ENCODE measurements at places on chromosomes 12 and 14. TPM values are rescaled to one million over a fixed set of nuclear protein-coding genes. Genes with fewer than 3 reads are reported as not detected.
A peak's percentile ranks its signal among the peaks of the same experiment; 100 is the strongest.

Gene FGF6
- not detected for total RNA-seq

Gene EIF2S3B
- total RNA-seq = 1.0 TPM

Gene FAM90A1
- not detected for total RNA-seq

Gene MANSC4
- not detected for total RNA-seq

Gene PLCZ1
- total RNA-seq = not detected

Gene ST8SIA1
- total RNA-seq = 8.6 TPM

Gene LMNTD1
- total RNA-seq = not detected

- no peaks in the 10 kb centered on the region for H3K27me3 ChIP-seq
- no peaks in the 10 kb centered on the region for H3K36me3 ChIP-seq
- no peak overlapping the region for H3K27ac ChIP-seq
- H3K4me3 ChIP-seq = no peak overlapping the region
Observed at GRCh38 chr14:77912754-77913556, 113.0 kb downstream of the ADCK1 start.

- peak overlapping the region; percentile 78 for H3K4me3 ChIP-seq
- H3K36me3 ChIP-seq = no peaks in the 10 kb centered on the region
- DNase-seq = no peak
- H3K4me1 ChIP-seq = no peaks in the 10 kb centered on the region
Observed at GRCh38 chr12:28191051-28192048, 1.1 kb downstream of the CCDC91 start.

DNA sequence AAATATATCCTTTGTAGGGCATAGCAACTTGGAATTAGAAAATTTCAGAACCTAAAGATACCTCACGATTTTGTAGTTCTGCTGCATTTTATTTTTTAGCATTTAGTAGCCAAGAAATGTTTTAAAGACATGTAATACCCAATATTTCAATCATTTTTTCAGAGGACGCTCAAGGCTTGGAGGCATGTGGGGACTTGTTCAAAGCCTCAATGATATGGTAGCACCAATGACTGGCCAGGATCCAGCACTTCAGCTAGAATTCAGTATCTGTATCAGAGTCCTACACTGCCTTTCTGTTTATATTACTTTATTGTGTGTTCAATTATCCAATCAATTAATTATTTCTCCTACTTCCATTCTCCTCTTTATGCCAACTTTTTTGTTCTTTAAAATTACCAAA, 154.8 kb upstream of the NEDD1 start:
- H3K36me3 ChIP-seq = no peaks in the 10 kb centered on the region
- no peak for DNase-seq
- H3K27me3 ChIP-seq = no peaks in the 10 kb centered on the region
- H3K27ac ChIP-seq = no peak overlapping the region
- H3K4me3 ChIP-seq = no peak overlapping the region

DNA sequence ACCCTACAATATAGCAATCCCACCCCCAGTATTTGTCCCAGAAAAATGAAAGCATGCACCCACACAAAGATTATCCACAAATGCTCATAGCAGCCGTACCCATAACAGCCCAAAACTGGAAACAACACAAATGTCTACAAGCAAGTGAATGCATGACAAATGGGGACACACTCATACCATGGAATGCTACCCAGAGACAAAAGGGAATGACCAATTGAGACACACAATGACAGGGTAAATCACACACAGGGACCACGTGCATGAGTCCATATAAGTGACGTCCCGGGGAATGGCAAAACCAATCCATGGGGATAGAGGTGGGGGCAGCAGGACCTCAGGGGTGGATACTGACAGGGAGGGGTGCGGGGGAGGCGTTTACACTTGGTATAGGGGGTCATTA, 33.4 kb downstream of the SCARB1 start:
- H3K27ac ChIP-seq = no peak overlapping the region
- DNase-seq = no peak
- H3K4me1 ChIP-seq = peaks cover 9% of the 10 kb centered on the region
- H3K4me3 ChIP-seq = no peak overlapping the region
- H3K27me3 ChIP-seq = no peaks in the 10 kb centered on the region
- H3K36me3 ChIP-seq = no peaks in the 10 kb centered on the region

DNA sequence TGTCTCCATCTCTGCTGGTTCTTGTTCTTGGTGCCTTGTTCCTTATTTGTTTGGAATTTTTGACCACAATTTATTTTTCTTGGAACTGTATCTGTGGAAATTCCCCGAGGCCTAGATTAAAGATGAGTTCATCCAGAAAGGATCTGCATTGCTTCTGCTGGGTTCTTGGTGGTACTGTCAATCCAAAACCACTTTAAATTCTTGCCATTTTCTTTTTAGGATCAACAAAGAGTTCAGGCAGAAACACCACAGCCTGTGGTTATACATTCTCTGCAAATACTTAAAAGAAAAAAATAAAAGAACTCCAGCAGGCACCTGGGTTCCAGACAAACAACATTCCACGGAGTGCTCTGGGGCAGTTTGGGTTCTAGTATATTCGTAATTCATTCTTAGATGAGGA, 6.0 kb upstream of the VAMP1 start:
- H3K27me3 ChIP-seq = no peaks in the 10 kb centered on the region
- no peaks in the 10 kb centered on the region for H3K4me1 ChIP-seq
- no peak for DNase-seq
- H3K4me3 ChIP-seq = no peak overlapping the region

GRCh38 chr12:102913453-102914226, 3.4 kb downstream of the PAH start:
- H3K36me3 ChIP-seq = no peaks in the 10 kb centered on the region
- no peaks in the 10 kb centered on the region for H3K4me1 ChIP-seq
- no peak overlapping the region for H3K4me3 ChIP-seq
- H3K27ac ChIP-seq = no peak overlapping the region
- DNase-seq = no peak
- H3K27me3 ChIP-seq = no peaks in the 10 kb centered on the region

DNA sequence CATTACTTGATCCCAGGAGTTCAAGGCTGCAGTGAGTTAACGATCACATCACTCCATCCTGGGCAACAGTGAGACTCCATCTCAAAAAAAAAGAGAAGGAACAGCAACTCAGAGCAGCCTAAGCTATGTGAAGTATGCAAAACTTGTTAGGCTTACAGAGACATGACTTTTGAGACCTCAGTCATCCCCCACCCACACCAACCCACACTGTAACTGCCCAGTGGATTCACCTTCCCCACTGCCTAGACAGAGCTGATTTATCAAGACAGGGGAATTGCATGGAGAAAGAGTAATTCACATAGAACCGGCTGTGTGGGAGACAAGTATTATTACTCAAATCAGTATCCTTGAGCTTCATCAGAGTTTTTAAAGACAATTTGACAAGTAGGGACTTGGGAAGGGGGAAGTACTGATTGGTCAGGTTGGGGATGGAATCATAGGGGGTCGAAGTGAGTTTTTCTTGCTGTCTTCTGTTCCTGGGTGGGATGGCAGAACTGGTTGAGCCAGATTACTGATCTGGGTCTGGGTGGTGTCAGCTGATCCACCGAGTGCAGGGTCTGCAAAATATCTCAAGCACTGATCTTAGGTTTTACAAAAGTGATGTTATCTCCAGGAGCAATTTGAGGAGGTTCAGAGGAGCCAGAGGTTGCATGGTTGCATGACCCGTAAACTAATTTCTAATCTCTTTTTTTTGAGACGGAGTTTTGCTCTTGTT, 6.2 kb upstream of the WDR89 start:
- no peak overlapping the region for H3K27ac ChIP-seq
- no peaks in the 10 kb centered on the region for H3K36me3 ChIP-seq
- no peaks in the 10 kb centered on the region for H3K4me1 ChIP-seq
- no peak for DNase-seq

DNA sequence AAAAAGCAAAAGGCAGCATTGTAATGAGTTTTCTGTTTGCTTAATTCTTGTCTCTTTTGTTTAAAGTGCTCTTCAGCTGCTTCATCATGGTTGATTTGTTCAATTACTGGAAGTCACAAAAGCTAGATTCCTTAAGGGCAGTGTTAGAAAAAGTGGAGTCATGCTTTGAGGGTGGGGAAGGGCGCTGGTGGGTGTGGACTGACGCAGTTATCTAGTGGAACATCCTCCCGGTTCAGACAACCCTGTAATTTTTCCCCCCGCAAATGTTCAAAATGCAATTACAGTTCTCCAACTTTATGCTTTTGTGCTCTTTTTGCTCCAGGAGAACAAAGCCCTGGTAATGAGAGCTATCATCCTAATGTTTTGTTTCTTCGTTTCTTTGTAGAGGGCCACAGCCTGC, 2.1 kb downstream of the AKAP6 start:
- H3K36me3 ChIP-seq = no peaks in the 10 kb centered on the region
- no peaks in the 10 kb centered on the region for H3K27me3 ChIP-seq
- DNase-seq = no peak
- H3K4me1 ChIP-seq = no peaks in the 10 kb centered on the region

DNA sequence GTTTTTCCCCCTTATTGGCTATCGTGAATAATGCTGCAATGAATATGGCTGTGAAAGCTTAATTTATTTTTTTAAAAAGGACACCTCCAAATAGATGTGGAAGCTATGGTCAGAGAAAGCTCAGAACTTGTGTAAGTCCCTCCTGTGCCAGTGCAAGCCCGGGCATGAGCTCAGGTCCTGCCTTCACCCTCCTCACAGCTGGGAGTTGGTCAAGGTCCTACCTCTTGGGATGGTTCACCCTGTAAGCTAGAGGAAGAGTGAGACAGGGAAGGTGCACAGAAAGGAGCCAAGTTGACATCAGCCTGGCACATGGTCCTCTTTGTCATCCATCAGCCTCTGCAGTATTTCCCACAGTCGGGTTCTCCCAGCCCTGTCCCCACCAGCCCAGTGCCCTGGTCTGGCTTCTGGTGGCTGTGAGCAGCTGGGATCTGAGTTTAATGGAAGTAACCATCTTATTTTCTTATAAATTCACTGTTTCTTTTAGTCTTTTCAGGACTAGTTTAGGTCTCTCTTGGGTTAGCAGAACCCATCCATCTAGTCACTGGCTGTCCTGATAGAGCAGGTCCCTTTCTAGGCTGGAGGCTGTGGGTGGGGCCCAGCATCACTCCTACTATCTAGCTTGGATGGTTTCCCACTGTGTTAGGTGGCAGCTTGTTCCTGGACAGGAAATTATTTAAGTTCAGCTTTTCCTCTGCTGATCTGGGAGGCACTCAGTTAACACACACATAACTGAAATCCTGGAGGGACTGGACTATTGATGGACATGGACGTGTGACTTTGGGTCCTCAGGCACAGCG, 11.8 kb upstream of the PLEKHG3 start:
- H3K36me3 ChIP-seq = no peaks in the 10 kb centered on the region
- H3K27ac ChIP-seq = no peak overlapping the region
- no peaks in the 10 kb centered on the region for H3K4me1 ChIP-seq
- no peaks in the 10 kb centered on the region for H3K27me3 ChIP-seq
- no peak for DNase-seq

- H3K27ac ChIP-seq = peak overlapping the region; percentile 69
- H3K27me3 ChIP-seq = no peaks in the 10 kb centered on the region
Observed at GRCh38 chr12:121568971-121569751, 11.7 kb downstream of the KDM2B start.

- no peak for DNase-seq
- H3K36me3 ChIP-seq = no peaks in the 10 kb centered on the region
- peak overlapping the region; percentile 91 for H3K4me3 ChIP-seq
- H3K4me1 ChIP-seq = no peaks in the 10 kb centered on the region
Observed at GRCh38 chr14:92122351-92122677, 545 bp downstream of the CPSF2 start.

All from uterus (tissue), 4 donors.